ENCODE measurements at places on chromosomes 16 and 17.

- no peak for DNase-seq
Observed at GRCh38 chr17:81868674-81869220, 2.4 kb downstream of the ARHGDIA start.

DNA sequence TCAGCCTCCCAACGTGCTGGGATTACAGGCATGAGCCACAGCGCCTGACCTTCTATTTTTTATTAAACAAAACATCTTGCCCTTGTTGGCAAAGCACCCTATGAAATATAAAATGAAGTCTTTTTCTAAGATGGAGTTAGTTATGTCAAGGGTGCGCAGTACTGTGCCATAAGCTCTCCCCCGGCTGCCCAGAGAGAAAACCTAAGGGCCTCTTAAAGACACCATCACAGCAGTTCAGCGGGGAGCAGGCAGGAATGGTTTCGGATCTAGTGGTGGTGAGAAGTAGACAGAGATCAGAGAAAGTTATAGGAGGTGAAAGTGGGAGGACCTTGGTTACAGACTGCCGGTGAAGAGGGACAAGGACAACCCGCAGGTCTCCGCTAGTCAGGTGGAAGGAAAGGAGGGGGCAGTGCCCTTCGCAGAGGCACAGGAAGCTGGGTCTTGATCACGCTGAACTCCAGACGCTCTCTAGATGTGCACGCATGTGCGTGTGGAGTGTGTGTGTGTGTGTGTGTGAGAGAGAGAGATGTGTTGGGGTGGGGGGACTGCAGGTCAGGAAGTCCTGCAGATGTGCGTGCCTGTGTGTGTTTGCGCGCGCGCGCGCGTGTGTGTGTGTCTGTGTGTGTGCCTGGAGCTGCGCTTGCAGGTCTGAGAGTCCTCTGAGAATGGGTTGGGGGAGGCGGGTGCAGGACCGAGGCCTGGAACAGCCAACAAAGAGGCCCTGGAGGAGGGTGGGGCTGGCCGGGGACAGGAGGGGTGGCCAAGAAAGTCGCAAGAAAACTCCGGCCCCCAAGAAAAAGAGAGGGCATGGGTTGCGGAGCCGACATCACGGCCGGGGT, 748 bp upstream of the CMTM3 start:
- DNase-seq, result peak; percentile 47

GRCh38 chr16:29825145-29826044, 5.1 kb downstream of the MVP start:
- no peak for DNase-seq

- no peak for DNase-seq
Observed at GRCh38 chr17:44976206-44976605, 8.1 kb upstream of the C1QL1 start.

GRCh38 chr17:40325156-40326013, 16.4 kb downstream of the RARA start:
- DNase-seq, result no peak

DNA sequence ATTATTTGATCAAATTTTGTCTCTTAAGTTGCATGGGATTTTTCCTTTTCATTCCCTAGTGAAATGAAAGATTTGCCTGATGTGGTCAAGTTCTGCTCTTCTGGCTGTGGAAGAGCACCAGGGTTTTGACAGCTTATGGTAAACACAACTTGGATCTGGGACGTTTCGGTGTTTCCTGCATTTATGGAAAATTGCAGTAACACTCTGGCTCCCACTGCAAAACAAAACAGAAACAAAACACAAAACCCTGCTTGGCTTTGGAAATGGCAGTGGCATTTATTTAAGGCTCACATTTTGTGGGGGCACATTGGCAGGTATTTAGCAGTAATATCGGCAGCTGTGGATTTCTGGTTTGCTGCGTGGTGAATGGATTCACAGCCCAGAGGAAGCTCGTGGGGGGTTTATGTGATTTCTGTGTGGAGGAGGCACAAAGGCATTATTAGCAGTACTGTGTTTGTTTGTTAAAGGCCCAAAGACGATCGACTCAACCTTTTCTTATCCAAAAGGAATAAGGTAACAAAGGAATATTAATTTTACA, 377.8 kb downstream of the SNX29 start:
- no peak for DNase-seq

DNA sequence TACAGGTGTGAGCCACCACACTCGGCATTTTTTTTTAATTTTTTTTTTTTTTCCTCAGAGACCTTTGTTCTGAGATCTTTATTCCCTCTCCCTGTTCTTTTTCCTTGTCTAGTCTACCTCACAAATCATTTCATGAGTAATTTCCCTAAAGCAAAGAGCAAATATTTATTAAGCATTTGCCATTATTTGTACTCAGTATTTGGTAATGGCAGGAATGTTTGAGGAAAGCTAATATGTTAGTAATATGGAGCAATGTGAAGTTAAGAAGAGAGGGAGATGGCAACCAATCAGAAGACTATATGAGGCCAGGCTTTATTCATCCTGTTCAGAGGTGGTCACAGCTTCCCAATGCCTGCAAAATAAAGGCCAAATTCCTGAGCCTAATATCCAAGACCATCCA, 13.3 kb downstream of the CENPV start:
- no peak for DNase-seq

- DNase-seq, result no peak
Observed at GRCh38 chr17:70106551-70106950, 31.5 kb downstream of the KCNJ16 start.

All from lower leg skin (tissue), 4 donors.